Stimulated activated CD4-positive, alpha-beta T cell treated with anti-CD3 and anti-CD28 coated beads, Interleukin-4, amount 100 ng/mL, for 4 hours (primary cell): ENCODE measurements at places on chromosomes 3 and 15.

- DNase-seq: no peak
These were observed 8.6 kb downstream of the TM6SF1 start for GRCh38 chr15:83115831-83116565.

DNA sequence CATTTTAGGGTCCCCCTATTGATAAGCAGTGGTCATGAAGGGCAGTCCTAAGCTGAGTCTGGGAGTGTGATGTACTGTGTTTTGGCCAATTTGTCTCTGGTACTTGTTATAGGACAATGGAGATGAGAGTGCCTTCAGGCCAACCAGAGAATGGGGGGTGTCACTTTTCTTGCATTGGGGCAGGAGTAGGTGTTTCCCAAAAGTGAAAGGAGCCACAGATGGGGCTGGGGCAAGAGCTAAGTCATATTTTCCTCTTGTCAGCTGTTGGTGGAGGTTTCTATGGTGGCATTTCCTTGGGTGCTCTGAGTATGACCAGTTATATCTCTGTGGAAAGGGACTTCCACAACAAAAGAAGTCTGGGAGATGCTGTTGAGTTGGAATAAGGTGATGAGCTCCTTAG is 24.7 kb upstream of the BSN start:
- DNase-seq: no peak

DNA sequence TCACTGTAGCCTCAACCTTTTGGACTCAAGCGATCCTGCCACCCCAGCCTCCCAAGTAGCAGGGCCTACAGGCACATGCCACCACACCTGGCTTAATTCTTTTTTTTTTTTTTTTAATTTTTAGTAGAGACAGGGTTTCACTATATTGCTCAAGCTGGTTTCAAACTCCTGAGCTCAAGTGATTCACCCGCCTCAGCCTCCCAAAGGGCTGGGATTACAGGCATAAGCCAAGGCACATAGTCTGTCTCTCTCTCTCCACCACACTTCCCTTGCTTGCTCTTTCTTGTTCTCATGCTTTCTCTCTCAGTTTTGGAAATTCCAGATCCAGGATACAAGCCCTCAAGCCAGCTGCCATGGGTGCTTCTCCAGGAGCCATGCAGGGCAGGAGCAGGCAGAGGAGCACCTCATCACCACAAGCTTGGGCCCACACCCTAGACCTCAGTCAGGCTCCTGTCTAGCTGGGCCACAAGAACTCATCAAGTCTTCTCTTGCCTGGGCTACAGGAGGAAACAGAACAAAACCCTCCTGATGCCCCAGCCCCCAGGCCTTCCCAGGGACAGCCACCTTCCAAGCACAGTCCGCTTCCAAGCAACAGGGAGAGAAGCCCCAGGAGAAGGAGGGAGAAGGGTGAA is 145.3 kb upstream of the LPP start:
- no peak for DNase-seq

GRCh38 chr15:62122249-62122648 is 42.8 kb downstream of the C2CD4B start:
- no peak for DNase-seq

- DNase-seq: no peak
These were observed 51.0 kb downstream of the EDEM1 start for GRCh38 chr3:5238545-5238944.

- no peak for DNase-seq
These were observed 87.4 kb downstream of the TRIM42 start for GRCh38 chr3:140765246-140765645.
